ENCODE measurements at places on chromosomes 4 and X.

- DNase-seq: no peak
Observed at GRCh38 chrX:46463682-46464081, 81.5 kb downstream of the ZNF674 start.

DNA sequence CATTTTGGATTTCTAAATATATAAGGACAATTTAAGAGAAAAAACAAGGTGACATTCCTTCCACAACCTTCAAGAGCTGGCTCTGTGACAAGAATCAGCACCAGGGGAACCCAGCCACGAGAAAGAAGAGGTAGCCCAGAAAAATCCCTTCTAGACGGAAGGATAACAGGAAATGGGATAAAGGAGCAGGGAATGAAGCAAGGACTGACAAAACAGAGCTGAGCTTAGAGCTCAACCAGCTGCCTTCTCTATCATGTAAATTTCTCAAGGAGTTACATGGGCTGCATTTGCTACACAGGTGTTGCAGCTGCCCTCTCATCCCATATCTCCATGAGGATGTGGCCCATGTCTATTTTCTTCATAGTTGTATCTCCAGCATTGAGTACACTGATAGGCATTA is 154.2 kb upstream of the PRDX4 start:
- no peak for DNase-seq

GRCh38 chr4:187084701-187085100 is 361.0 kb upstream of the FAT1 start:
- DNase-seq: no peak

- DNase-seq: no peak
Observed at GRCh38 chr4:98754736-98755135, 96.3 kb upstream of the TSPAN5 start.

- no peak for DNase-seq
Observed at GRCh38 chr4:8269535-8270417, at the start of gene HTRA3. TSS of gene HTRA3 (plus strand) at chr4:8269754. CDS start at chr4:8269969, 215 bp downstream.

DNA sequence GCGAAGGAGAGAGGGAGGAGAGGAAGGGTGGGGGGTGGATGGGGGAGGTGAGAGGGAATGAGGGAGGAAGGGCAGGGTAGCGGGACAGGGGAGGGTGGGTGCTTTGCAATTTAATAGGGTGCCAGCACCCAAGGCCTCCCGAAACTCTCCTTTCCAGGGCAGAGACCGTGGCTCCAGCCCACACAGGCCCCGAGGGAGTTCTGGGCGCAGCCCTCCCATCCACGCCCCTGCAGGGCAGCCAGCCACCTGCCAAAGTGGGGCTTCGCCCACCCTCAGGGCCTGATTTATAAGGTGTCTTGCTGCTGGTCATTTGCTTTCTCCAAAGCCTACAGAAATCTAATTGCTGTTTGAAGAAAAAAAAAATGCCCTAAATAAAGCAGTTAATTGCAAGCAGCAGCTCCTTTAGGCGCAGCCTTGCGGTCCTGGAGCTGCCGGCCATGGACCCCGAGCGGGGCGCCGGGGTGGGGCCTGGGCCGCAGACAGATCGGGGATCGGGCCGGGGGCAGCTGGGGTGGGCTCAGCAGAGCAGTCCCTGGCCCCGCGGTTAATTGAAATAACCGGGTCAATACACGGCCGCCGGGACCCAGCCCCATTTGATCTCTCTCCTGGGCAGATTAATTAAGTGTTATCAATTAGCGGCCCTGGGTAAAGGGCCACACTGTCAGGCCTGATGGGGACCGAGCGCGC is 106.0 kb upstream of the NKX1-1 start:
- no peak for DNase-seq

GRCh38 chrX:9942086-9942485 is 25.1 kb upstream of the CLDN34 start:
- peak; percentile 14 for DNase-seq

- no peak for DNase-seq
Observed at GRCh38 chr4:6275898-6276806, 6.5 kb downstream of the WFS1 start.
